ENCODE measurements at places on chromosomes 3 and 15. TPM values are rescaled to one million over a fixed set of nuclear protein-coding genes. Genes with fewer than 3 reads are reported as not detected.

- no peaks in the 10 kb centered on the region for H3K4me1 ChIP-seq
- peaks cover 9% of the 10 kb centered on the region for H3K36me3 ChIP-seq
- no peaks in the 10 kb centered on the region for H3K27me3 ChIP-seq
- H3K4me3 ChIP-seq: no peak overlapping the region
- H3K27ac ChIP-seq: no peak overlapping the region
These were observed 335.9 kb downstream of the LPP start for GRCh38 chr3:188489639-188490405.

DNA sequence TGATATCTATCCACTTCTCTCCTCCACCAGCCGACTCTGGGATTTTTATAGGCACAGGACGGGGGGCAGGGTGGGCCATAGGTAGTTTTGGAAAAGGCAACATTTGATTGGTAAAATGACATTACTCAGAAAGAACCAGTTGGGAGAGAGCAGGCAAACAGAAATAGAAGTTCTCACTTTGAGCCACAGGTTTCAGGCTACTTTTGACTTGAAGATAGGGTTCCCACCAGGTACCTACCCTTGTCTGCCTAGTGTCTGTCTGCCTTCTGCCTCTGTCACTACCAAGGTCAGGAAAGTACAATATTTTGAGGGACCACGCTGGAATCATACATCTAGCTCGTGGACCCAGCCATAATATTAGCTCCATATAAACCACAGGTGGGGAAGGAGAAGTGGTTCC lies 412.9 kb upstream of the GRM7 start:
- H3K27ac ChIP-seq: no peak overlapping the region
- no peaks in the 10 kb centered on the region for H3K36me3 ChIP-seq
- no peaks in the 10 kb centered on the region for H3K4me1 ChIP-seq
- H3K4me3 ChIP-seq: no peak overlapping the region
- no peak for DNase-seq

DNA sequence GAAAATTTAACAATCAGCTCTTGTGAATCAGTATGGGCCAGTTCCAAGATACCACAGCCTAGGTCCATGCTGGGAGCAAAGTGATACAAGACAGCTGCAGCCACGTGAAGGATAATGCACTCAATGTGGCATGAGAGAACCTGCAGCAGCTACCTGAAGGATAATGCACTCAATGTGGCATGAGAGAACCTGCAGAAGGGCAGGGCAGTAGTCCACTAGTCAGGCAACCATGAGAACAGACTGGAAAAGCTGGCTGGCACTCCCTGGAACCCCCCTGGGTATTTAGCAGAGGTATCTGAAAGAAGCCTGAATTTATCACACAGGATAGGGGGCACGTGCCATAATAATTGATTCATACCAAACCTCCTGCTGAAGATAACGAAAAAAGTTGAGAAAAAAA lies 237.6 kb downstream of the ATP8B4 start:
- no peaks in the 10 kb centered on the region for H3K4me1 ChIP-seq
- H3K27ac ChIP-seq: no peak overlapping the region
- no peak overlapping the region for H3K4me3 ChIP-seq
- no peak for DNase-seq
- no peaks in the 10 kb centered on the region for H3K36me3 ChIP-seq

- no peak overlapping the region for H3K4me3 ChIP-seq
- H3K27ac ChIP-seq: no peak overlapping the region
- peaks cover 13% of the 10 kb centered on the region for H3K36me3 ChIP-seq
- no peaks in the 10 kb centered on the region for H3K4me1 ChIP-seq
These were observed 77.9 kb downstream of the ADAMTS17 start for GRCh38 chr15:100263721-100264455.

DNA sequence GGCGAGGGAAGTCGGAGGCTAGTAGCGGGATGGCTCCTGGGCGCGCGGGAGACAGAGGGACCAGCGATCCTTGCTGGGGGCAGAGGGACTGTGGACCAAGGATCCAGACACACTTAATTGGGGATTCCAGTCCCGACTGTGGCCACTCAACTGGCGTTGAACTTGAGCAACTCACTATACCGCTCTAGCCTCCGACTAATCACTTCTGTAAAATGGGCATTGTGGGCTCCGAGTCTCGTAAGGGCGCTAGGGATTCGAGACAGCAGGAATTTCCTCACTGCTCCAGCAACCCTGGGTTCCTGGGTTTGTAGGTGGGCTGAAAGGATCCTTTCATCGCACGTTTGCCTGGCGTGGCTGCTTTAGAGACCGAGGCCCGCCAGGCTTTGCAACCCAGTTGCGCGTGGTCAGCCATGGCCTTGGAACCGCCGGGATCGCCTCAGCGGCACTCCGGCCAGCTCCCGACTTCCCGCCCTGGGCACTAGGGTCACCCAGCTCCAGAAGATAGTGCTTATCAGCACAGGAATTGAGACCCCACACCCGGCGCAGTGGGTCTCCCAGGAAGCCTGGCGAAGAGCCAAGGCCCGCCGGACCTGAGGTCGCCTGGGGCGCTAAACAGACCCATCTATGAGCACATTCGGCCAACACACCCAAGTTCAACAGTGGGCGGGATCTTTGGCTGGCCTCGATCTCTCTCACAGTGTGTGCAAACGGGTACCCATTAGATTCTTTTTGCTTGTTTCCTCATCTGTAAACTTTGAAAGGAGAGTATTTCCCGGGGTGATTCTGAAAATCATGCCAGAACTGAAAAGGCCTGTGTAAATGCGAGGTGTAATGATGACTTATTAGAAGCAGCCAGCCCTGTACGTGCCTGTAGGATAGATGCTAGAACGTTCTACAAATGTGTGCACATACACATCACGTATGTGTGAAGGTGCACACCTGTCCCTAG lies 9.9 kb downstream of the FOXL2 start:
- H3K4me3 ChIP-seq: no peak overlapping the region
- DNase-seq: no peak
- no peak overlapping the region for H3K27ac ChIP-seq

GRCh38 chr15:58324533-58324932 lies 107.3 kb upstream of the LIPC start:
- DNase-seq: no peak
- H3K27ac ChIP-seq: no peak overlapping the region
- no peaks in the 10 kb centered on the region for H3K27me3 ChIP-seq
- peaks cover 1% of the 10 kb centered on the region for H3K4me1 ChIP-seq
- H3K36me3 ChIP-seq: no peaks in the 10 kb centered on the region

GRCh38 chr15:60026555-60026954 lies 22.4 kb downstream of the FOXB1 start:
- H3K27ac ChIP-seq: no peak overlapping the region
- no peaks in the 10 kb centered on the region for H3K36me3 ChIP-seq
- H3K27me3 ChIP-seq: no peaks in the 10 kb centered on the region
- H3K4me3 ChIP-seq: no peak overlapping the region

- no peak overlapping the region for H3K27ac ChIP-seq
- no peak for DNase-seq
- H3K36me3 ChIP-seq: no peaks in the 10 kb centered on the region
- H3K4me3 ChIP-seq: no peak overlapping the region
These were observed 282.0 kb upstream of the TPM1 start for GRCh38 chr15:62760538-62760937.

- H3K36me3 ChIP-seq: no peaks in the 10 kb centered on the region
- H3K4me1 ChIP-seq: no peaks in the 10 kb centered on the region
- no peak for DNase-seq
- H3K4me3 ChIP-seq: no peak overlapping the region
- no peak overlapping the region for H3K27ac ChIP-seq
- no peaks in the 10 kb centered on the region for H3K27me3 ChIP-seq
These were observed 47.4 kb downstream of the CLSTN2 start for GRCh38 chr3:139982404-139982803.

DNA sequence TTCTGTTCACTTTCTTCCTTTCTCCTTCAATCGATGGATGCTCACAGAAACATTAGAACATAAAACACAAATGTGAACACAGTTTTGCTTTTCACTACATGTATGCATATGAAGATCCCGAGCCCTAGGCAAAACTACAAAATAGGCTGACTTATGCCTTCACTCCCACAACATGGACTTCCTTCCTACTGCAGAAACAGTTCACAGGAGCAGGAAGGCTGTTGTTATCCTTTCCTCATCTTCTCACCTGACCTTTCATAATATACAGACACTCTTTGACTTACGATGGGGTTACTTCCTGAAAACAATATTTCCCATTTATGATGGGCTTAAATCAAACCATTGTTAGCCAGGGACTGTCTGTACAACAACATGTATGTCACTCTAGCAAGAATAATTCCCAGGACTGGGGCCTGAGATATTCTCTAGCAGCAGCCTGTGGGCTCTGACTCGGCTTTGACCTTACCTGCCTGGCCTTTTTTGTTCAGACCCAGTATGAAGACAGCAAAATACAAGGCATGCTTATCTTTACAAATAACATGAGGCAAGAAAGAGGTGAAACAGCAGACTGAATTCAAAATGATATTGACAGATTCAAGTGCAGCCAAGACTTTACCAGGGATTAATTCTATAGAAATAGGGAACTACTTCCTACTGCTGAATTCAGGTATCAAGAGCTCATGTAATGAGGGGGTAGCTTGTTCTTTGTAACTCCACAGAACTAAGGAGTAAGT lies 51.8 kb upstream of the PLXND1 start:
- DNase-seq: no peak
- H3K4me3 ChIP-seq: no peak overlapping the region
- peaks cover 22% of the 10 kb centered on the region for H3K4me1 ChIP-seq
- peak overlapping the region; percentile 39 for H3K27ac ChIP-seq
- H3K27me3 ChIP-seq: no peaks in the 10 kb centered on the region

- H3K36me3 ChIP-seq: peaks cover 43% of the 10 kb centered on the region
- no peak for DNase-seq
- H3K27ac ChIP-seq: no peak overlapping the region
- H3K27me3 ChIP-seq: no peaks in the 10 kb centered on the region
- H3K4me1 ChIP-seq: no peaks in the 10 kb centered on the region
These were observed 23.2 kb downstream of the PLA1A start for GRCh38 chr3:119620899-119621298.

DNA sequence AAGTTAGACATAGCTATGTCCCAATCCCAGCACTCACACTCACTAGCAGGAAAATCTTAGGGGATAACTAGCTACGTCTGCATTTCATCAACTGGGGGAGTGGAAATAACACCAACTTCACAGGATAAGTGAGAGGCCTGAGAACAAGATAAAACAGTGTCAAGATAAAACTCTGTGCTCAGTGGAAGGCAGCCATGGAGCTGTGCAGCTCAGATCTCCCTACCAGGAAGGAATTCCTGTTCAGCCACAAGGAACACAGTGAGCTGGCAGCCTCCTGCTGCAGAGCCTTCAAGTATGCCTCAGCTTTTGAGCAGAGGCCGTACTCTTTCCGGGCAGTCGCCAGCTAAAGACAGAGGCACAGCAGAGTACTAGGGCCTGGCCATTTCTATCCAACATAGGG lies 115.8 kb upstream of the TOPAZ1 start:
- no peaks in the 10 kb centered on the region for H3K36me3 ChIP-seq
- H3K27me3 ChIP-seq: no peaks in the 10 kb centered on the region
- no peak overlapping the region for H3K27ac ChIP-seq
- no peaks in the 10 kb centered on the region for H3K4me1 ChIP-seq
- no peak for DNase-seq

- no peaks in the 10 kb centered on the region for H3K36me3 ChIP-seq
- H3K4me3 ChIP-seq: no peak overlapping the region
- no peaks in the 10 kb centered on the region for H3K27me3 ChIP-seq
- DNase-seq: no peak
- H3K27ac ChIP-seq: no peak overlapping the region
These were observed 28.0 kb downstream of the MYZAP start for GRCh38 chr15:57619746-57620145.

GRCh38 chr3:167253037-167253436 lies 127.1 kb downstream of the ZBBX start:
- no peaks in the 10 kb centered on the region for H3K27me3 ChIP-seq
- no peaks in the 10 kb centered on the region for H3K36me3 ChIP-seq
- H3K27ac ChIP-seq: no peak overlapping the region

DNA sequence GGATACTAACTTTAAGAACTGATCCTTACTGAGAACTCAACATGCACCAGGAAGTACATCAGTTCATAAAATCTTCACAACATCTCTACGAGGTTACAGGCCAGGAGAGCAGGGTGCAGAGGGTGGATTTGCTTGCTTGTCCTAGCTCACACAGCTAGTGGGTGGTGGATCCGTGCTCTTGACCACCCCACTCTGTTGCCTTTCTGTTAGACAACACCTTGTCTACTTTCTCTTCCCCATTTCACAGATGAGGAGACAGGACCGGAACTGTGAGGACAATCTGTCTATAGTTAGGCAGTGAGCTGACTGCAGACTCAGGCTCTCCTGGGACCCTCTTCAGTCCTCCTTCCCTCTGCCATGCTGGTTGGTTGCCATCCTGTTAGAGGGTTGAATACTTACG lies 221.7 kb upstream of the TLE3 start:
- peak; percentile 0 for DNase-seq
- no peaks in the 10 kb centered on the region for H3K4me1 ChIP-seq
- no peak overlapping the region for H3K4me3 ChIP-seq
- no peak overlapping the region for H3K27ac ChIP-seq

- peak overlapping the region; percentile 95 for H3K27ac ChIP-seq
- H3K36me3 ChIP-seq: no peaks in the 10 kb centered on the region
- peak overlapping the region; percentile 77 for H3K4me3 ChIP-seq
These were observed 473 bp downstream of the FHIT start for GRCh38 chr3:61250784-61251173.

DNA sequence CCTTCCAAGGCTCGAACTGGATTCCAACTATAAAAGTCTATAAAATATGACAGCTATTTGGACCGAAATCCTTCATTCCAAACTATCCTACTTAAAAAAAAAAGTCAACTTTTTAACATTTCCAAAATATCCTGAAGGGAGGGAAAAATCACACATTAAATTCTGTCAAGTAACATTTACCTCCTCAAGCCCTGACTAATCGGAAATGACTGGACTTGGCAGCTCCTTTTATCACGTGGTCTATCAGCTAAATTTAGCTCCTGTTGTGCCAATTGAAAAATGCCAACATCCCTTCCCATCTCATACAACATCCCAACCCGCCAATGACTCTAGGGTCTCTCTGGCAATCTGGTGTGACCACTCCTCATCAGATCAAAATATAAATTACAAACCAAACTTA lies 297.9 kb downstream of the FHIT start:
- DNase-seq: no peak
- no peaks in the 10 kb centered on the region for H3K27me3 ChIP-seq
- no peaks in the 10 kb centered on the region for H3K36me3 ChIP-seq
- H3K4me3 ChIP-seq: no peak overlapping the region
- no peaks in the 10 kb centered on the region for H3K4me1 ChIP-seq

GRCh38 chr15:95454403-95455262 lies 875.9 kb upstream of the NR2F2 start:
- H3K4me3 ChIP-seq: no peak overlapping the region
- H3K27ac ChIP-seq: no peak overlapping the region
- no peak for DNase-seq
- H3K4me1 ChIP-seq: no peaks in the 10 kb centered on the region
- H3K27me3 ChIP-seq: no peaks in the 10 kb centered on the region

Gene SUSD5
- 0.19 TPM for total RNA-seq

Gene DNASE1L3
- total RNA-seq: 76.1 TPM

Gene GOLGB1
- 58.8 TPM for total RNA-seq

Gene KNG1
- total RNA-seq: 605 TPM

Gene RTP3
- total RNA-seq: 1.0 TPM

Gene KLHL40
- not detected for total RNA-seq

Gene RSRC1
- 23.6 TPM for total RNA-seq

Gene ATP2B2
- total RNA-seq: 26.8 TPM

Gene ABI3BP
- total RNA-seq: 4.2 TPM
